Inflammatory macrophage treated with lipopolysaccharide for 4 hours (primary cell): ENCODE measurements at places on chromosomes 5 and 9.

GRCh38 chr9:123063177-123063598, 29.7 kb downstream of the GPR21 start:
- DNase-seq = no peak

DNA sequence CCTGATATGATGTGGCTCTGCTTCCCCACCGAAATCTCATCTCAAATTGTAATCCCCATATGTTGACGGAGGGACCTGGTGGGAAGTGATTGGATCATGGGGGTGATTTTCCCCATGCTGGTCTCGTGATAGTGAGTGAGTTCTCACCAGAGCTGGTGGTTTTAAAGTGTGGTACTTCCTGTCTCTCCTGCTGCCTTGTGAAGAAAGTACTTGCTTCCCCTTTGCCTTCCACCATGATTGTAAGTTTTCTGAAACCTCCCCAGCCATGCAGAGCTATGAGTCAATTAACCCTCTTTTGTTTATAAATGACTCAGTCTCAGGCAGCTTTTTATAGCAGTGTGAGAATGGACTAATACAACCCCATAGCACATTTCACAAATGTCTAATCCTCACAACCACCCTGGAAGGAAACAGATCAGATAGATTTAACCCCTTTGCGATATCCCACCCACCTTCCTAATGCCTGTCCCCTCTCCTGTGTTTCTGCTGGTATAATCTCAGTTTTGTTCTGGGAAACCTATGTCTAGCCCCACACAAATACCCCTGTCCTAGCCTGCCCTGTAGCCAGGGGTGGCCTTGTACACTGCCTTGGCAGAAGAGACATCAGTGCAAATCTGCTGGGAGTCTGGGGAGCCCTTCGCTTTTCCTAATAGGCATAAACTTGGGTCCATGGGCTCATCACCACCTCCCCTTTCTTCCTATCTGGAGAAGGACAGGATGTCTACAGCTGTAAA, 157.0 kb upstream of the RAI14 start:
- peak; percentile 96 for DNase-seq

GRCh38 chr9:77848897-77849296, 182.7 kb downstream of the GNAQ start:
- DNase-seq = peak; percentile 90

- no peak for DNase-seq
Observed at GRCh38 chr9:76877961-76878360, 28.0 kb downstream of the PRUNE2 start.

GRCh38 chr5:79745255-79745654, 55.6 kb downstream of the CMYA5 start:
- peak; percentile 2 for DNase-seq

DNA sequence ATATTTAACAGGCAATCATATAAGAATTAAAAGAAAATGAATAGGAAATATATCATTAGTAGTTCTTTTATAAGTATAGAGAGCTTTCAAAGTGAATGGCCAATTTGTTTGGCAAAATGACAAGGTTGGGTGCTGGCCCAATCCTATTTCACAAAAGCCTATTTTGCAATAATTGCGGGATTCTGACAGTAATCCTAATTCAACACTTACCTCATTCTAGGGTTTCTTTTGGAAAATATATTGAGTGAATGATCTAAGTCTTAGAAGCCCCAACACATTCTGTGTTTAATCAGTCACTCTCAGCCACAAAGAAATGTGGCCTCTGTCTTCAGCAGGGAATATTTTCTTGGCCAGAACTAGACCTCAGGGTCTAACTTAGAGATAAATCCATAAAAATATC, 835.9 kb upstream of the ZNF608 start:
- DNase-seq = no peak

DNA sequence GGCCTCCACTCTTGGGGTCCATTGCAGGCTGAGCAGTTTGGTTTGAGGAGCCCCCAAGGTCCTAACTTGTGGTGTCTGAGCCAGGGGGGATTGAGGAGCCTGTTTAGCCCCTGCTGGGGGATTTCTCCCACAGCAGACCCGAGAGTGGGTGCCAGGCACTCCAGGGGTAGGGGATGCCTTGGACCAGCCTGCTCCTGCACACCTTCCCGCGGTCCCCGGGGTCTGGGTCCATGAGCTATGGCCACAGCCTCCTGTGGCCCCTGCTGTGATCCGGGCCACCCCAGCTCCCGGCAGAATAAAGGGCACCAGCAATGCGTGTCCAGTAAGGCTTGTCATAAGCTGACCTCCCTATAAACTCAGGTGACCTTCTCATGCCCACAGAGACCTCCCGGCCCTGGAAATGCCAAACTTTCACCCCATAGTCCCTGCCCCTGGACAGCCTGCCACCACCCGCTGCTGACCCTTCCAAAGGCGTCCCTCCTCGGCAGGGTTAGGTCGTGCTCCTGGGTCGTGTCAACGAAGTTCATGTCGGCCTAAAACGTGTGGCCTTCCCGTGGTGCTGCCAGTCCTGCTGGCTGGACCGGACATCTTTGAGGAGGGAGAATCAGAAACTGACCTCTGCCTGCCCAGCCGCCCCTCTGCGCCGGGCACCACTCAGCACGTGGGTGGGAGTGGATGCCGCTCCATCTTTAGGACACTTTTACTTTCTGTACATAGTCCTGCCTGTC, 137.6 kb downstream of the MRPL36 start:
- no peak for DNase-seq
